ENCODE measurements at places on chromosomes 11 and 22.

DNA sequence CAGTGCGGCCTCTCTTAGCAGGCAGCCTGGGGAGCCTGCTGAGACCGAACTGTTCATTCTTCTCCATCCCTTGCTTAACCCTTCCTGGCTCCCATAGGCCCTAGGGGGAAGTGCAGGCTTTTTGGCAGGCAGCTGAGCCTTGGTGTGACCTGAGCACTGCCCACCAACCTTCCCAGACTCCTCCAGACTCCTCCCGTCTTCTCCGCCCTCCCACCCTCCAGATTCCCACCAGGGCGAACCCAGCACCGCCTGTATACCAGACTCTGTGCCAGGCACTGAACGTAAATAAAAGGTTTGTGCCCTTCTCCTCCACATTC, 7.9 kb downstream of the RELT start:
- no peak for DNase-seq

- DNase-seq: no peak
Observed at GRCh38 chr11:5891216-5891800, 1.7 kb upstream of the OR52E5 start.

DNA sequence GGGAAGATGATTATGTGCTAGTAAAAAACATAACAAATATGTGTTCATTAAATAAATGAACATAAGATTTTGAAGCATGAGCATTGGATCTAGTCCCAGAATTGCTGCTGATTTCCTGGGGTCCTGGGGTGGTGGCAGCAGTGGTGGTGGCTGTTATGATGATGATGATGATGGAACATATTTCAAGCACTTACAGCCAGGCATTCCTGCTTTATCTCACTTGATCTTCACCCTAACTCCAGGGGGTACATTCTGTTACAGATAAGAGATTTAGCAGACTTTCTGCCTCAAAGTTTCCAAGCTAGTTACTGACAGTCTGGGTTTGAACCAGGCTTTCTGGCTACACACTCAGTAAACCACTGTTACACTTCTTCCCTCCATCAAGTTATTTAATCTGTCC, 5.2 kb downstream of the TRAPPC4 start:
- no peak for DNase-seq

DNA sequence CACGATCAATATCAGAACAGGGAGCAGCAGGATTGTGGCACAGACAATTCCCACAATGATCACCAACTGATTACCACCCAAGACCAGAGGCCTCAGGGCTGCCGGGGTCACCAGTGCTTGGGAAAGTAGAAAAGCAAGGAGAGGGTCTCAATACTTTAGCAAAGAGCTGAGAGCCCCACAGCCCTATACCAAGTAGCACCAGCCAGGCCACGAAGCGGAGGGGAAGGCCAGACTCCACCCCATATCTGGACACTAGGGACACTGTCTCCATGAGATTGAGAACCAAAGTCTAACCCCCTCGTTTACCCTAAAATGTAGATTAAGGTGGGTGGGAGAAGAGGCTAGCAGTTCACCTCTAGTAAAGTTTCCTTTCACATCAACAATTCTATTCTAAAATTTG, 24.1 kb upstream of the SCN2B start:
- no peak for DNase-seq

GRCh38 chr11:47784785-47785381, 17.7 kb upstream of the FNBP4 start:
- DNase-seq: no peak

DNA sequence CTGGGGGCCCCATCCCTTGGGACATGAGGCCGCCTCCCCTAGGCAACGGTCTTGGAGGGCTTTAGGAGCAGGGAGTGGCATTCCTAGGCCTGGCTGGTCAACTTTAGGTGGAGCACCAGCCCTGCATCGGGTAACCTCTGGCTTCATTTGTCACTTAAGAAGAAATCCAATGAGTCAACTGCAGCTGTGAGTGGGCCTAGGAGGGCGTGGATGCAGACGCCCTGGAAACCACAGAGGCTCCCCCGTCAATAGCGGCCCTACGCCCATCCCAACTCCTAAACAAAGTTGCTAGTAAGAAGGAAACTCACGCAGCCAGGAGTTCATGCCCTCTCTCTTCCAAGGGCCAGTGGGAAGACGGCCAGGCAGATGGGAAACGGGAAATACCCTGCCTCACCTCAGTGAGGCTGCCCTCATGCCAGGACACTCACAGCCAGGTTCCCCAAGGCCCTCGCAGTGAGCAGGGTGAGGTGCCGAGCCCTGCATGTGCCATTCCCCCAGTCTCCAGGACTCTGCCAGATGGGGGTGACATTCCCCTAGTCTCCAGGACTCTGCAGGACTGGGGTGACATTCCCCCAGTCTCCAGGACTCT, 20.8 kb downstream of the BID start:
- DNase-seq: no peak

DNA sequence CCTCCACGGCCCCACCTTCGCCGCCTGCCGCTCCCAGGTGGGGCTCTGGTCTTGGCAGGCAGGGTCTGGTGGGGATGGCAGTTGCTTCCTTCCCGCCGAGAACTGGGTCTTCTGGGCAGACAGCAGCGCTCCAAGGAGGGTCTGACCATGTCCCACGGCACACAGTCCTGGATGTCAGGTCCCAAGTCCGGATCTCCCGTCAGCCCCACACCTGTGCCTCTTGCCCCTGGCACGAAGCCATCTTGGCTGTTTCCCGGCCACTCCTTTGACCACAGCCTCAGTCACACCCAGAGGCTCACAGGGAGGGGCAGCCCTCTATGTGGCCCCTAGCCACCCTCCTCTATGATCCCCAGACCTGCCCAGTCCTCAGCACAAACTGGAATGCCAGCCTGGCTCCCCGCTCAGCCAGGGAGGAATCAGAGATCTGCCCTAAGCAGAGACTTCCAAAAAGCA, 14.3 kb downstream of the MUC5B start:
- no peak for DNase-seq

DNA sequence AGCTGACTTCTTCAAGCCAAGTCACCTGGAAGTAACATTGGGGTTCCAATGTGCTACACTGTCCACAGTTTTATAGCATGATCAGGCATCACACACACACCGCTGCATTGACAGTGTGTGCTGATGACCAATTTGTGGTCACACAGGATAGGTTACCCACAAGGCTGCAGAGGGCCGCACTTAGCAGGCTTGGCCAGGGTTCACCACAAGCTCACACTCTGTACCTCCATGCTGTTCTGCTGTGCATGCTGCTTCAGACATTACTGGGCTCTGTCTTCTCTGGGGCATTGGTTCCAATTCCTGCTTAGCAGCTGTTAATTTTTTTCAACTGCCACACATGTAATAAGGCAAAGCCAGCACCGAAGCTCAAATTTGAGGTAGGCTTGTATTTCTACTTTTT, 11.0 kb upstream of the NRIP3 start:
- DNase-seq: no peak

DNA sequence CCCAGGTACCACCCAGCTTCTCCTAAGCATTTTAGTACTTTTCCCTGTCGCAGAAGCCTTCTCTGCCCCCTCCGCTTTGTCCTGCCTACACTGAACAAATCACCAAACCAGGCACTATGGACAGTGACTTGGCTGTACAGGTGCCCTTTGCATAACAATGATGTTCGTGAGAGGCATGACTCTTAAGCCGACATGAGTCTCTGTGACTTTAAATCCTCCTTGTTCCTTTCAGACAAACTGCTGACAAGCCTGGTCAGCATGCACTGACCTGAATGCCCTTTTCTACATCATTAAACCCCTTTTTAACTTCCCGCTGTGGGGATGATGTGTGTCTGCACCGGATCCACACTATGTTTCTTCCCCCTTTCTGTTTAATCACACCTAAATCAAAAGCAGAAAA, 16.6 kb downstream of the CAVIN3 start:
- DNase-seq: no peak

- DNase-seq: peak; percentile 6
Observed at GRCh38 chr11:119509969-119510401, 87.0 kb upstream of the THY1 start.

GRCh38 chr22:50595189-50595588, 5.4 kb upstream of the MAPK8IP2 start:
- no peak for DNase-seq

GRCh38 chr11:27464289-27464696, 8.3 kb downstream of the LGR4 start:
- DNase-seq: no peak

DNA sequence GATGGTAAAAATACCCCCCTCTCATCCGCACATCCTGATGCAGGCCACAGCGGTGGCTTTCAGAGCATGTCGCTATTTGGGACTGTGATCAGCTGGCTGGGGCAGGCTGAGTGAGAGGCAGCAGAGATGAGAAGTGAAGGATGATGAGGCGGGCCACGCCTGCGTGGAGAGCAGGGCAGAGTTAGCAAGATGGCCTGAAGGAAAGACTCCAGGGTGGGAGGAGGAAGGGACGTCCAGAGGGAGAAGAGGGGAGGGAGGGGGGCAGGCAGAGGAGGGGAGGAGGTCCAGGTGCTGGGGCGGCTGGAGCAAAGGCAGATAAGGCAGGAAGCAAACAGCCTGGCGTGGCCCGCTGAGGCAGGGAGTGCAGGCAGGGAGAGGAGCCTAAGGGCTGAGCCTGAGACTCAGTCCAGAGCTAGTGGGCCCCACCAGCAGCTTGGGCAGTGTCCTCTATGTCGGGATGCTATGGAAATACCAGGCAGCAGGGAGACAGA, 29.1 kb downstream of the LRFN4 start:
- no peak for DNase-seq

DNA sequence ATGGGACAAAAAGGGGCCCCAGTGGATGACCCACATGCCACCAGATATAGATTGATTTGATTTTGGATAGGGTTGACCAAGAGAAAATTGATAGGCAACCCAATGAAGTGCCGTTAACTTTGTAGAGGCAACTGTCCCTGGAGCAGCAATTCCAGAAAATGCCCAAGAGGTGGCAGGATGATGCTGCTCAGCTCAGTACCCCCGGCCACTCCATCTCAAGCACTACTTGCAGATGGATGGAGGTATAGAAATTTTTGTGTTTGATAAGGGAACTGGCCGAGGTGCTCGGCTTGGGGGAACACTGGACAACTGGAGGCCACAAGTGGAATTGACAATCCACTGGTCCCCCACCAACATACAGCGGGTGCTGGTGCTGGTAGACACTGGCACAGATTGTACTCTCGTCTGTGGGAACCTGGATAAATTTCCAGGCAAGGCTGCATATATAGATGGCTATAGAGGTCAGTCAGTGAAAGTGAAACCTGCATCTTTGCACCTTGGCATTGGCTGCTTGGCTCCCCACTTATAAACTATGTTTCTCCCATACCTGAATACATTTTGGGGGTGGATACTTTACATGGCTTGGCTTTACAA, 86.3 kb downstream of the CCDC83 start:
- peak; percentile 24 for DNase-seq

- DNase-seq: no peak
Observed at GRCh38 chr22:39546889-39547586, 14.5 kb upstream of the RPS19BP1 start.

DNA sequence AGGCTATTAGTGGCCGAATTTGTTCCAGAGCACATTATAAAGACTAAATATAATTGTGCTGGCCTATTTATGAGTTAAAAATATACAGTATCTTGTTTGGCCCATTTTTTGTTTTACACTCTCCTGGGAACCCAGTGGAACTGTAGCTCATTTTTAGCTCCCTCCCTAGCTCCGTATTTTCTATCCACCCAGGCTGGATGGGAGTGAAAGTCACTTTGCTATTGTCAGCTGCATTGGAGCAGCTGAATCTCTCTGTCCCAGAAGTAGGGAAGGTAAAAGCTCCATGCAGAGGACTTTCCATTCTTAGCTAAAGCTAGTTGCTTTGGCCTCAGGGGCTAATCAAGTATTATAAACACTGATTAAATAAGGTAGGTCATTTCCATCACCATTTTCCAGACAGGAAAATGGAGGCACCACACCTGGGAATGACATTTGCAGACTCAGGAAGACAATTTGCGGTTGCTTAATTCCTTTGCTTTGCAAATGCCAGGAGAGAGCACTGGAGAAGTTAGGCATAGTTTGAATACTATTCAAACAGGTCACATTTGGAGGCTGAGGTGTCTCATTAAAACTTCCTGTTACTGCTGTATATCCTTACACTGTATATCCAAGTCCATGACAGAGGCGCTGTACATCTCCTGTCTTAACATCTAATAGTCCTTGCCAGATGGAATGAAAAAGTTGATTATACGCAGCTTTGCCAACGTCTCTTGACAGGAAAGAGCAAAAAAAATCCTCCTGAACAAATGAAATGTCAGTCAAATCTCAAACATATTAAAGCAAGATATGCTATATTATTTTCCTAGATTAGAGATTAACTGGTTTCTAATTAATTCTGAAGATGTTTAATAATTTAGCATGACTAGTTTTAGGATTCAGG, 338.1 kb upstream of the KIRREL3 start:
- DNase-seq: no peak

DNA sequence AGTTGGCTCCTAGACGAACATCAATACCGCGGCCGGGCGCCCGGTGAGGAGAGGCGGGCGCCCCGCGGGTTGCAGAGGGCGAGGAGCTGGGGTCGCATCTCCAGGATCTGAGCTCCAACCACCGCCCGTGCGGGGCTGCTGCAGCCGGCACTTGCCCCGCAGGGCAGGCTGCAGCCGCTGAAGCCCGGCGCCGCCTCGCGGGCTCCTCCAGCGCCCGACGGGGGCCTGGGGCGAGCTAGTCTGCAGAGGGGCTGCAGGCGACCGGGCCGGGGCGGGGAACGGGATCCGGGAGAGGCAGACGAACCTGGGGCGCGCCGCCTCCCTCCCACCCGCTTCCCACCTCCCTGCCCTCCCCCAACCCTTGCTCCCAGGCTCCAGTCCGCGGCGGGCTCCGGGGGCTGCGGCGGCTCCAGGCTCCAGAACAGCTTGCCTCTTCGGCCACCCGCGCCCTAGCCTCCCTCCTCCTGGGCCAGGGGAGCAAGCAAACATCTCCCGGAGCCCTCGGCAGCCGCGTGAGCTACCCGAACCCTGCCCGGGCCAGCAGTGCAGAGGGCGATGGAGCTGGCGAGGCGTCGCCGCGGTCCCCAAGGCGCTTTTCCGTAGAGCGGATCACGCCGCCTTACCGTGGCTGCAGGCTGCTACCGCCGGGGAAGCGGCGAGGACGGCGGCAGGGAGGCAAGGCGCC, 802 bp downstream of the TENM4 start:
- DNase-seq: no peak

- DNase-seq: no peak
Observed at GRCh38 chr11:62854013-62854824, 14.8 kb upstream of the WDR74 start.

- no peak for DNase-seq
Observed at GRCh38 chr22:41775338-41775737, 25.1 kb upstream of the CCDC134 start.

GRCh38 chr11:105524286-105524685, 85.6 kb upstream of the GRIA4 start:
- no peak for DNase-seq

GRCh38 chr11:49995565-49995964, 13.2 kb upstream of the OR4C12 start:
- DNase-seq: peak; percentile 19

Measured in stimulated activated CD4-positive, alpha-beta T cell treated with anti-CD3 and anti-CD28 coated beads, Interleukin-4, amount 100 ng/mL, for 48 hours (primary cell).